ENCODE measurements at places on chromosomes 6 and 20.
A peak's percentile ranks its signal among the peaks of the same experiment; 100 is the strongest.

DNA sequence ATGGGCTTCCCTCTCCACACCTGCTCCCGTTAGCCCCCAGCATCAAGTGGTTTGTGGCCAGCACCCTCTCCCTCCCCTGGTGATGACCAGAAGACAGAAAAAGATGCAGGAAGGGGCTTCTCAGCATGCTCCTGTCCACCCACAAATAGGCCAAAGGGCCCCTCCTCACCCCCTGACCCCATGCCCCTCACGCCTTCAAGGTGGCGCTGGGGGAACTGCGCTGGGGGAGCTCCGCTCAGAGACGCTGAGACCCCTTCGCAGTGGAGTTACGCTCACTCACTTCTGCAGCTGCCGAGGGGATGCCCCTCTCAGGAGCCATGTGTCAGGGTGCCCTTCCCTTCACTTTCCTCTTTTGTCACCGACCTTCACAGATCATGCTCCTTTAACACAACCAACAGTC, 92.0 kb downstream of the PSMB1 start:
- DNase-seq: no peak

- peak; percentile 31 for DNase-seq
Observed at GRCh38 chr6:137044366-137045221, at the start of gene IL20RA. Gene IL20RA, minus strand, starts transcription at chr6:137044965. Its CDS starts 237 bp downstream, at chr6:137044728.

GRCh38 chr6:52788478-52788877, 15.1 kb downstream of the GSTA1 start:
- DNase-seq: no peak

GRCh38 chr20:63567136-63567385, 7.0 kb downstream of the HELZ2 start:
- no peak for DNase-seq

- no peak for DNase-seq
Observed at GRCh38 chr6:72588155-72588554, 33.7 kb upstream of the KCNQ5 start.

DNA sequence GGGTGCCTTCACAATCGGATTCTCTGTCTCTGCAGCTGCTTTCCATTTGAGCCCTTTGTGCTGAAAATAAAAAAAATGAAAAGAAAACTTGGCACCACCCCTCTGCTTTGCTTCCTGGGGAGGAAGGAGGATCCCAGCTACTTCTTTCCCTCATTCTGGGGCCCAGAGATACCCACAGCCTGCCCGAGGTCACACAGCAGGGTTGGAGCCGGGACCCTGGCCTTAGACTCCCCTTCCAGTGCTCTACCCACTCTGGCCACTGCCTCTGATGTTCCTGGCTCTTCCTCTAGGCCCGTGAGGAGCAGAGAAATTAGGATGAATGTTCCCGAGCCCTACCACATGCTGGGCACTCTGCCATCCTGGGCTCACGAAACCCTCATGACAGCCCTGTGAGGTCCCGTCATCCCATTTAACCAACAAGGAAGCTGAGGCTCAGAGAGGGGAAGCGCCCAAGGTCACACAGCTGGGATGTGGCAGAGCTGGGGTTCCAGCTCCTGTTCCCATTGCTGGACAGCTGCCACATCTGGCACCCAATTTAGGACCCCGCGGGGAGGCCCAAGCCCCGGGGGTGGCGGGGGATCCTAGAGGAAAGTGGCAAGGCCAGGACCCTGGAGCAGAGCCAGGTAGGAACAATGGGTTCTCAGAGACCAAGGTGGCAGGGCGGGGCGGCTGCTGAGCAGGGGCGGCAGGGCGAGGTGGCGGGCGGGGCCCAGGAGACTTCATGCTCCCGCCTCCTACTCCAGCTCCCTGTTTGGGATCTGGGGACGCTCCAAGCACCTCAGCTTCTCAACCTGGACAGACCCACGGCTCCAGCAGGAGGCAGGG, 76.6 kb downstream of the CEBPB start:
- DNase-seq: peak; percentile 89

All from inflammatory macrophage treated with lipopolysaccharide for 4 hours (primary cell).